ENCODE measurements at places on chromosomes 11 and 22. TPM values are rescaled to one million over a fixed set of nuclear protein-coding genes. Genes with fewer than 3 reads are reported as not detected.

Gene PKDREJ
- total RNA-seq = not detected

Gene DBX1
- not detected for total RNA-seq

DNA sequence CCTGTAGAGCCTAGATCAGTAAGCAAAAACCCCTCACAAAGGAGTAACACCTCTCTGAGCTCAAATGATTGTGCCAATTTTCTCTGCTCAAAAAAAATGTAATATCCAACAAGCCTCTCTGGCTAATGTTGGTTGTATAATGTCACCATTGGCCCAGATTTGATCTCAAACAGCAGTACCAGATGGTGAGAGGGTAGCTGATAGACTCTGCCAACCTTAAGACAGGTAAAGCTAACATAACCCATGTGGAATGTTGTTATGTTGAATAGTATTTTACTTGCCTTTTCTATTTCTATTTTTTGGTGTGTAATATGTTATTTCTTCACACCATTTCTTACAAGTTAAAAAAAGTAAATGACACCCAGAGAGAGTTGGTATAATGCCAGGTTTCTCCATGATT lies 166.7 kb upstream of the GUCY1A2 start:
- no peak for DNase-seq

- no peak for DNase-seq
Measured at GRCh38 chr22:48102581-48102980, 1340.1 kb downstream of the TBC1D22A start.

GRCh38 chr11:104467404-104467803 lies 303.5 kb upstream of the PDGFD start:
- DNase-seq = no peak

- peak; percentile 68 for DNase-seq
Measured at GRCh38 chr11:76919887-76920746, 59.4 kb downstream of the ACER3 start.

DNA sequence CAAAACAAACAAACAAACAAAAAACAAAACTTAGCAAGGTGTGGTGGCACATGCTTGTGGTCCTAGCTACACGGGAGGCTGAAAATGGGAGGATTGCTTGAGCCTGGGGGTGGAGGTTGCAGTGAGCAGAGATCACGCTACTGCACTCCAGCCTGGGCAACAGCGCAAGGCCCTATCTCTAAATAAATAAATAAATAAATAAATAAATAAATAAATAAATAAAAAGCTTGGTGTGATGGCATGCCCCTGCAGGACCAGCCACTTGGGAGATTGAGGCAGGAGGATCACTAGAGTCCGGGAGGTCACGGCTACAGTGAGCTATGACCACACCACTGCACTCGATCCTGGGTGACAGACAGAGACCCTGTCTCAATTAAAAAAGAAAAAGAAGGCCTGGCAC lies 9.0 kb upstream of the STARD10 start:
- no peak for DNase-seq

- DNase-seq = peak; percentile 87
Measured at GRCh38 chr11:65213322-65214211, 31.8 kb downstream of the CAPN1 start.

- no peak for DNase-seq
Measured at GRCh38 chr11:98243897-98244296, 776.9 kb upstream of the CNTN5 start.

- DNase-seq = no peak
Measured at GRCh38 chr22:43150731-43151206, 590 bp upstream of the TSPO start.

DNA sequence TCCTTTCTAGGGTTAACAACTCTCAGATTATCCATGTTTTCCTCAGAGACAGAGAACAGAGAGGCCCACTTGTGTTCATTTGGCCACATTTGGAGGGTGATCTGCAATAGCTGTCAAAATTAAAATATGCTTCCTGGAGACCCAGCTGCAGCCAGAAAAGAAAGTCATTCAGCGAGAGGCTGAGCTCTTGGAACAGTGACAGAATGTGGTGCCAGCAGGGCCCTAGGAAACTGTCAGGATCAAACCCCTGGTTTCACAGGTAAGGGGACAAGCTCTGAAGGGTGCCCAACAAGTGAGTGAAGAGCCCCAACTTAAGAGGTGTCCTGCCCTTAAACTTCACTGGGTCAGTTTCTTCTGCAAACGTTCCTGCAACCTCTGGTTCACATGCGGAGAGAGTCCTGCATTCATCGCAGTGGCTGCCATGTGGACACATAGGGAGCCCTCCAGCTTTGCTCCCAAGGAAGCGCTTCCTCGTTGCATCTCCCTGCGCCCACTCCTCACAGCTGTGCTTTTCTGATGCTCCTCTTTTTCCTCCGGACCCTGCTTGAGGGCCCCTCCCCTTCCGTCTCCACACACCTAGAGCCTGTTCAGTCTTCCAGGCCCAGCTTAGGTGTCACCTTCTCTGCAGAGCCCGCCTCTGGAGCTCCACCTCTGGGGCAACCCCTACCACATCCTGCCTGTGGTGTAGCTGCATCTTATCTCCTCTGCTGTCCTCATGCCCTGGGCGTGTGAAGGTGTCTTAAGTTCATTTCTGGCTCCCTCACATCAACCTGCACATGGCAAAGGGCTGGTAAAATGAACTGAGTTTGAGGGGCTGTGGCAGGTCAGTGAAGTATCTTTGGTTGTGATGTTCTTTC lies 3.9 kb downstream of the UCP3 start:
- DNase-seq = no peak

- DNase-seq = no peak
Measured at GRCh38 chr11:124541204-124541603, 2.2 kb downstream of the OR8B12 start.

DNA sequence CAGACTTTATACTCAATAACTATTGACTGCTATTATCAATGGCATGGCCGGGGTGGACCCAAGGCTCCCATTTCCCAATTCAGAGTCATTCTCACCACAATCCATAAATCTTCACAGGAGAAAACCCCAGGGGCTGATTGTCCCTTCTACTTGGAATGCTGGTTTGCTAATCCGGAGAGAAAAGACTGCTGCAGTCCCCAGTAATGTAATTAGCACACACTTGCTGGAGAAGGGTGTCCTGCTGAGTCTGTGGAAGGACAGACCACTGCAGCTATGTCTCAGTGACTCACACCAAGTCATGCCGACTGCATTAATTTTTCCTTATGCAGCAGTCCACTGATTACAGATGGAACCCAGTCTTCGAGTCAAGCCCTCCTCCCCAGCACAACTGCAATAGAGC lies 5.9 kb upstream of the ETS1 start:
- DNase-seq = no peak

DNA sequence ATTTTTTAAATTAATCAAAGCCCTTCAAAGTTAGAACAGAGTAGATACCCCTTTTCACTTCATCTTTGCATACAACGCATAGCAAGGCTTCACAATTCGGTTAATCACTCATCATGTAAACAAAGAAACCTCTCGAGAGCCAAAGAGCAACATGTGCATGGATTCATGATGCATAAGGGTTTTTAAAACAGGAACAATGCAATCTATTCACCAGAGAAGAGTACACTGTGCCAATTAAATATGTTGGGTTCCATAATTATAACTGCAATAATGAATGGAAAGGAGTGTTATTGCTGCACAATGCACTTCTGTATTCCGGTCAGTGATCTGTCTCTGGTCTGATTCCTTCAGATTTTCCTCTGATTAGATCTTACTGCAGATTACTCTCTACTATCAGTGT lies 45.3 kb downstream of the CADM1 start:
- no peak for DNase-seq

- no peak for DNase-seq
Measured at GRCh38 chr11:44711113-44711786, 15.5 kb upstream of the TSPAN18 start.

DNA sequence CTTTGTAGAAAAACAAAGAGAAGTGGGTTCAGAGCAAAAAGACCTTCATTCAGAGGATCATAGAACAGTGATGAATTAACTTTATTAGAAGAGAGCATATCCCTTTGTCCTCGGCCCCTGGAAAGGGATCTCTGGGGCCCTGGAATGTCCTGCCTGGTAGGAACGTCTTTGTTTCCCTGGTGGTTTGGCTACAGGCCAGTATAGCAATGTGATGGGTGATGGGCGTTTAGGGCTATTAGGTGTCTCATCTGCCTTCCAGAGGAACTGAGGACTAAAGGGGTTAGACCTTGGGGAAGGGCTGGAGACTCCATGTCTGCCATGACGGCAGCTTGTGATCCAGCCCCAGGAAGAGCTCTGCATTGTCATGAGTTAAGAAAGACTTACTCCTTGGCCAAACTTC lies 9.1 kb downstream of the APOL4 start:
- DNase-seq = no peak

Data from PC-9 (cell line).